ENCODE measurements at places on chromosomes 2 and 18.
A peak's percentile ranks its signal among the peaks of the same experiment; 100 is the strongest.

DNA sequence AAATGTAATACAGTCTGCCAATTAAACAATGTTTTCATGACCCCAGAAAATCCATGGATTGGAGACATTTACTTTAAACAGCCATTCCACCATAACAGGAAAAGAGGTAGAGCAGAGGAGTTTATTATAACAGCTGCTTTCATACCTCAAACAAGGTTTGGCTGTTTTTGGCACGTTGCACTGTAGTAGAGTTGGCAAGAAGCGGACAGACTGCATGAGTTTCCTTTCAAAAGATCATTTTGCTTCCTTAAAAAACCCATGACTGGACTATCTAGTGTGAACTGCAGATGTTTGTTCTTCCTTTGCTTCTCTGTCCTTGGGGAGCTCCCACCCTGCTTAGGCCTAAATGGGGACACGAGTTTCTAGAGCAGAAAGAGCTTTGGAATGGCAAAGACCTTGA, 108.5 kb upstream of the THOC1 start:
- DNase-seq: no peak

DNA sequence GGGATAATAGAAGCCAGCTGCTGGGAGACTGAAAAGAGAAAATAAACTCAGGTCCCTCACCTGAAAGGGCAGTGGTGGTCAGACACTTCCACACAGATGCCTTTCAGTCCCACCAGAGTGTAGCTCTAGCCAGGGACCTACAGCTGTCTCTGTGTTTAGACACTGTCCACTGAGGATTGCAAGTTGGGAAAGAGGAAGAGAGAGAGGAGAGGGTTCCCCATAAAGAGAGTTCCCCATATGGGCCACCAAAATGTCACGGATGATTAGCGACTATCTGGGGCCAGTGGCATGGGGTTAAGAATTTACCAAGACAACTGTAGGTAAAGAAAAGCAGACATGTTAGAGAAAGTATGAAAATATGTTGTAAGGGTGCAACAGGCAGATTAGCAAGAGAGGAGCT, 36.7 kb upstream of the SKA1 start:
- DNase-seq: no peak

DNA sequence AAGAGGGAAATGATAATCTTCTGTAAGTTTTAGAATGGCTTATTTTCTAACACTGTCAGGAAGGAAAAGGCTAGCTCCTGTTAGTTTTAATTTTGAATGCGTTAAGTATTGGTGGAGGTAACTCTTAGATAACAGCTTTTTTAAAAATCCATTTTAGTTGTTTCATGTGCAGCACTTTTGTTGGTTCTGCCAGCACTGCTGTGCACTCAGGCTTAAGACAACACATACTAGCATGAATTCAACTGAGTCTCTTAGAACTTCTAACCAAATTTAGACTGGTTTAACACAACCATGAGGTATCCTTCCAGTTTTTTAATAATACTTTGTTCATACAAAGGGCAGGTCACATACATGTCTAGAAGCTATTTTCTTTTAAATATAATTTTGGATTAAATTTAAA, 42.4 kb downstream of the ACVR1 start:
- no peak for DNase-seq

DNA sequence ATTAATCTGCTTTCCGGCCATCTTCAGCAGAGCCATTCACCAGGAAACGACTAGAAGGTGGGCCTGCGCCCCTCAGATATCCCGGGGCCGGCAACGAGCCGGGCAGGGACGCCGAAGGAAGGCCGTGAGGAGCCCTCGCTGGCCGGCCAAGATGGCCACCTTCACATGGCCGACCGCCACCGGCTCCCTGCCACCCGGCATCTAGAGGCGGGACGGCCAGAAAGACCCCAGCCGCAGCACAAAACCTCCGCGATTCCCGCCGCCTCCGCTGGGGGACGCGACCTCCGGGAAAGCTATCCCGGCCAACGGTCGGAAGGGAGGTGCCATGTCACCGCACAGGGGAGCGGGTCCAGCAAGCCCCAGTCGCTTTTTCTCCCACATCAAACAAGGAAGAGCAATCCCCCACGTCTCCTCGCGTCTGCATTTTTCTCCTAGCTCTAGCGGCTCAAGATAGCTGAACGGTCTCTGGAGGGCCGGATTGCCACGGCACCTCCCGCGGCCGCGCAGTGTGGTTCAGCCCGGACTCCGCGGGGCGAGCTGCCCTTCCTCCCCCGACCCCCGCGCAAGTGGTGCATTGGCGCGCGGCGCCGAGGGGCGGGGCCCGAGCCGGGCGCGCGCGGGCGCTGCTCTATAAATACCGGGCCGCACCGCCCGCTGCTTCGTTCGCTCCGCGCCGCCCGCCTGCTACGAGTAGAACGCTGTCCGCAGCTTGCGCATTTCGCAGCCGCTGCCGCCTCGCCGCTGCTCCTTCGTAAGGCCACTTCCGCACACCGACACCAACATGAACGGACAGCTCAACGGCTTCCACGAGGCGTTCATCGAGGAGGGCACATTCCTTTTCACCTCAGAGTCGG, at the start of gene MAT2A:
Gene MAT2A (plus strand): TSS at position 662 of the 854 bp plus-strand sequence. CDS start 120 bp downstream, at position 782.
- peak; percentile 80 for DNase-seq

DNA sequence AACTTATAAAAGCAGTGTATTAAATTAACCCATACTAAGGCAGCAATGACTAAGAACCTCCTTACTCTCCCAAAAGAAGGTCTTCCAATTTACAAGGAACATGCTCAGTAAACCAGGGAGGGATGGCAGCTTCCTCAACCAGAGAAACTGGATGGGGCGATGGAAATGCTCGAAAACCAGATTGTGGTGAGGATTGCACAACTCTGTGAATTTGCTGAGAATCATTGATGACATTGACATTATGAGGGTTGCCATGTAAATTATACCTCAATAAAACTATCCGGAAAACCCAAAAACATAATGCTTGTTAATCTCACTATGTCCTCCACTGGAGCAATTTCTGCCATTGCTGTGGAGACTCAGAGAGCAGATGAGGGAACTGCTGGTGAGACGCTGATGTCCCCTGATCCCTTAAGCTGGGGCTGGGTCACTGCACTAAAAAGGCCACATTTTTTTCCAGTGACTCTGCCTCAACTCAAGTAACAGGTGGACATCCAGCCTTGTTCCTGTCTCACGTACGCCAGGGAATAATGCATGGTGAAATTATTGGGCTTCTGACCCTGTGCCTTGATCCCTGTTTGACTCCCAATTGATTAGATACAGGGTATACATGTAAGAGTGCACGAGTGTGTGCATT, 288.3 kb downstream of the CYP26B1 start:
- DNase-seq: no peak

DNA sequence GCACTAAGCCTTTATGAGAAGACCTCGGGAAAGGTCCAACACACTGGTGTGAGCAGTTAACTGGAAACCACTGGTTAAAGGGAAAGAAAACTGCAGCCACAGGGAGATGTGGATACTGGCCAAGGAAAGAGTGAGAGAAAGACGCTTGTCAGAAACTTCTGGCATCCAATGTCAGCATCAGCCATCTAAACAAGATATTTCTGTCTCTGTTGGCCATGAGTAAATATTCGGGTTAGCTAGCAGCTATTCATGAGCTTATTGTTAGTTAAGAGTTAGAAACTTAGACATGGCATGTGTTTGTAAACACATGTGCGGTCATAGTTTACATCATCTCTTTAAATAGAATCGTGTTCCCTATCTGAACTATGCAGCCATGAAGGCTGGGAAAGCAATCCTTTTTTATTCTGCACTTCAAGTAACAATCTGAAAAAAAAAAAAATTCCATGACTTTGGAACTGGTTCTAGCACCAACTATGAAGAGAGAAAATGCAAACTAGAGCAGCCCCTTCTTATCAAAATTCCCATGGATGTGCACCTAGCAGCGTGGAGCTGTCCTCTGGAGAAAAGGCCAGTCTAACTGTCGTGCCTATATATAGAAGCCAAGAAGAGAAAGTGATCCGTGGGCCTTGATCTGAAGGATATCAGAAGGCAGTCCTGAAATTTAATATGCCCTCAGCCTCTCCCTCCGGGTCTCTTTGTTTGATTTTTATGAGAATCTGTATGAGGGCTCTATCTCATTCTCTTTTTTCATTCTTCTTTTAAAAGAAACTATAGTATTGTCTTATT, 84.0 kb upstream of the RFX8 start:
- no peak for DNase-seq

DNA sequence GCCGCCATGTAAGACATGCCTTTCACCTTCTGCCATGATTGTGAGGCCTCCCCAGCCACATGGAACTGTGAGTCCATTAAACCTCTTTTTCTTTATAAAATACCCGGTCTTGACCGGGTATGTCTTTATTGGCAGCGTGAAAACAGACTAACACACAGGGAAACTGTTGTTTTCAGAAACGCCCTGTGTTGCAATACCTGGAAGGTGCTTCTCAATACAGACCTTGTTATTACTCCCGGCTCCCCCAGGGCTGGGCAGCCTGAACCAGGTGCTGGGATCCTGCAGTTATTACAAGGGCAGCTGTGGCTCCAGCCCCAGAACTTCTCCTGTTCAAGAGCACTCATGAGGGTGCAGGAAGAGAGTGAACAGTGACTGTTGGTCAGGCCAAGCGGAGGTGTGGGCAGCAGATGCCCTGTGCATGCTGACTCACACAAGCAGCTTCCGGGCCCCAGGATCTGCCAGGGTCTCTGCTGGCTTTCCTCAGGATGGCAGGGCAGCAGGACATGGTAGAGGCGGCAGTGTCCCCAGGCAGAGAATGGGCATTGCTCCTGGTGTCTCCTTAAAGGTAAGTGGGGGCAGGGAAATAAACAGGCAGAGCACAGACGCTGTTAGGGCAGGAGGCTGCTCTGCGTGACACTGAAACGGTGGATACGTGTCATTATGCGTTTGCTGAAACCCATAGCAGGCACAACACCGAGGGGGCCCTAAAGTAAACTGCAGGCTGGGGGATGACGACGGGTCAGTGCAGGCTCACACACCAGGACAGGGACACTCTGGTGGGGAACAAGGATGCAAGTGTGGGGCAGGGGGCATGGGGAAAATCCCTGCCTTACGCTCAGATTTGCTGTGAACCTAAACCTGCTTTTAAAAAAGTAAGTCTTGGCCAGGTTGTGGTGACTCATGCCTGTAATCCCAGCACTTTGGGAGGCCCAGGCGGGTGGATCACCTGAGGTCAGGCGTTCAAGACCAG, 89.1 kb downstream of the NDUFA10 start:
- no peak for DNase-seq

GRCh38 chr18:42559069-42559690, 556.3 kb downstream of the RIT2 start:
- DNase-seq: no peak

- DNase-seq: no peak
These were observed 71.7 kb downstream of the IL1R2 start for GRCh38 chr2:102063487-102063911.

- no peak for DNase-seq
These were observed 89.0 kb downstream of the MTCL1 start for GRCh38 chr18:8794156-8794933.

GRCh38 chr2:28649481-28650265, 102.0 kb upstream of the PPP1CB start:
- DNase-seq: peak; percentile 10

DNA sequence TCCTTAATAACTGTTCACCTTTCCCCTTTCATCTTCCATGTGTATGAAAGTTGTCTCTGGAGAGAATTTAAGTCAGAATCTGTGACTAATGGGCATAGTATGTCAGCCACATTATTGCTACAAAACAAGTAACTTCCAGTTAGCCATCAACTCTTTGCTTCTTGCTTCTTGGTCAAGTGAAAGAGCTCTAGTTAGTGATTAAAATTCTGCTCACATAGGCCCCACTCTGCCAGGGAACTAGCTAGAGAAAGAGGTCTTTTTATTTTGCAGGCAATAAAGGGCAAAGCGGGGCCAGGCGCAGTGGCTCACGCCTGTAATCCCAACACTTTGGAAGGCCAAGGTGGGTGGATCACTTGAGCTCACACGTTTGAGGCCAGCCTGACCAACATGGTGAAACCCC, 64.6 kb downstream of the COLEC12 start:
- no peak for DNase-seq

GRCh38 chr2:64105670-64106461, 38.4 kb downstream of the PELI1 start:
- DNase-seq: no peak

GRCh38 chr2:148391324-148391723, 253.2 kb upstream of the EPC2 start:
- DNase-seq: no peak

GRCh38 chr2:144619760-144620159, 99.8 kb upstream of the ZEB2 start:
- no peak for DNase-seq

- DNase-seq: no peak
These were observed 67.5 kb downstream of the EMILIN2 start for GRCh38 chr18:2914185-2914880.

GRCh38 chr18:25057491-25058050, 294.4 kb downstream of the ZNF521 start:
- no peak for DNase-seq

DNA sequence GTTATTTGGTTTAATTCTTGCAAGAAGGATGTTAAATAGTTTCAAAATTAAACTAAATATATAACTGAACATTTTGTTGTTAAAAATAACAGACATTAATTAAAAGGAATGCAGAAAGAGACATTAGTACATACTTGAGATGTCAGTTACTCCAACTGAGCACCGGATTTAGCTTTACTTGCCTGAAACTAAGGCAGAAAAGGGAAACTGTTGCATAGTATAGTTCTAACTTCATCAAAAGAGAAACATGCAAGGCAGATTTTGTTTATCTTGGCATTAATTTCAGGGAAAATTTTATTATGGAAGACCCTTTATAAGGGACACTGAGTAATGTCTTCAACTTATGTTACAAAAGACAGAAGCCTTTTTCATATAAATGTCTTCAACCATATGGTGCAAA, 218.3 kb downstream of the STK39 start:
- DNase-seq: no peak

DNA sequence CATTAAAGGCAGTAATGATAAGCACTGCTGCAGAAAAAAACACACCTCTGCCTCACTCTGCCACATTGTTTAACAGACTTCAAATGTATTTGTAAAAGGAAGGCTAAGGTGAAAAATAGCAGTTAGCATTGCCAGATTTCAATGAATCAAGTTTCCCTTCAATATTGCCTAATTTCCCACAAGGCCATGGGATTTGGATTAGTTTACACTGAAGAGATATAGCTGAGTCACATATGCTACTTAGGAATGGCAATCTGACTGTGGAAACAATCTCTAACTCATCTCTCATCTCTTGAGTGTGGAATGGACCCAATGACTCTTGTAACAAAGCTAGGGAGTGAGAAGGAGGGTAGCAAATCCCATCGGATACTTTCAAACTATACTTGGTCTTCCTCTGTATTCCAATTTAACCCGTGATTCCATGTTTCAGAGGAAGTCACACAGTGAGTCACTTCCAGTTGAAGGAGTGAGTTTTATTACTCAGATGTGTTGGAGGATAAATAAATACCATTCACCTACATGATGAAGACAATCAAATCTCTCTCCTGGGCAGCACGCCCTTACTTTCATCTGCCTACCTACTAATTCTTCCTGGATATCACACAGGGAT, 5.1 kb downstream of the B4GALT6 start:
- DNase-seq: no peak

GRCh38 chr2:205133544-205133943, 548.8 kb upstream of the NRP2 start:
- DNase-seq: no peak

All from activated gamma-delta T cell treated with anti-CD3 and anti-CD28 coated beads, Interleukin-2, amount 50 U/mL, for 16 hours (primary cell).